PC-9 (cell line): ENCODE measurements at places on chromosomes 2 and 18. TPM values are rescaled to one million over a fixed set of nuclear protein-coding genes. Genes with fewer than 3 reads are reported as not detected.
A peak's percentile ranks its signal among the peaks of the same experiment; 100 is the strongest.

The FAM228A gene
- not detected in 2 replicates for total RNA-seq

DNA sequence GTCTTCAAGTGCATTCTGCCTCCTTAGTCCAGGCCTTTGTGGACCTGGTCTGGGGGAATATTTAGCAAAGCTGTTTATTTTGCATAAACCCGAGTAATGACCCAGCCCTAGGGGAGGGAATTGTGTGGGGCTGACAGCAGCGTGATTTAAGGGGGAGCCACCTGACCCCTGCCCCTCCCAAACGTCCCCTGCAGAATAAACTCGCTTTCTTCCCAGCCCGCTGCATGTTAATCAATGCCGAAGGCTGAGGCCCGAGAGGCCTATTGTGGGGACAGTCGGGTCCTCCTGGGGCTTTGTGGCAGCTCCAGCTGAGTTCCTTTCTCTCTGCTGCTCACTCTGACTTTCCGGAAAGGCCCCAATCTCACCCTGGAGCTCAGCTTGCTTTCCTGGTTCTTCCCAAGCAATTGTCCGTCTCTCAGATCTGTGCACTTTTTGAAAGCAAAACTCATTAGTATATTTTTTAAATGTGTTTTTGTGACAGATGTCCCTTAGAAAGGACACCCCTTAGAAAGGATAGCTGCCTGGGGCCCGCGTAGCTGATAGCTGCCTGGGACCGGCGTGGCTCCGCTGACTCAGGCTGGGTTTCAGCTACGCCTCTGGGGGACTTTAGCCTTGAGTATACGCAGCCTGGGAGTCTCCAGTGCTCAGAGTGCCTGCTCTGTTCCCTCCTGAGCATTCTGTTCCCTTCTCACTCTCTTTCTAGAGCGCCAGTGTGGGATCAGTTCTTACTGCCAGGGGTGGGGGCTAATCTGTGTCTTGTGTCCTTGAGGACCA is 158.3 kb downstream of the GLI2 start:
- DNase-seq: no peak

GRCh38 chr2:231479455-231479854 is 15.2 kb upstream of the NCL start:
- DNase-seq: no peak

DNA sequence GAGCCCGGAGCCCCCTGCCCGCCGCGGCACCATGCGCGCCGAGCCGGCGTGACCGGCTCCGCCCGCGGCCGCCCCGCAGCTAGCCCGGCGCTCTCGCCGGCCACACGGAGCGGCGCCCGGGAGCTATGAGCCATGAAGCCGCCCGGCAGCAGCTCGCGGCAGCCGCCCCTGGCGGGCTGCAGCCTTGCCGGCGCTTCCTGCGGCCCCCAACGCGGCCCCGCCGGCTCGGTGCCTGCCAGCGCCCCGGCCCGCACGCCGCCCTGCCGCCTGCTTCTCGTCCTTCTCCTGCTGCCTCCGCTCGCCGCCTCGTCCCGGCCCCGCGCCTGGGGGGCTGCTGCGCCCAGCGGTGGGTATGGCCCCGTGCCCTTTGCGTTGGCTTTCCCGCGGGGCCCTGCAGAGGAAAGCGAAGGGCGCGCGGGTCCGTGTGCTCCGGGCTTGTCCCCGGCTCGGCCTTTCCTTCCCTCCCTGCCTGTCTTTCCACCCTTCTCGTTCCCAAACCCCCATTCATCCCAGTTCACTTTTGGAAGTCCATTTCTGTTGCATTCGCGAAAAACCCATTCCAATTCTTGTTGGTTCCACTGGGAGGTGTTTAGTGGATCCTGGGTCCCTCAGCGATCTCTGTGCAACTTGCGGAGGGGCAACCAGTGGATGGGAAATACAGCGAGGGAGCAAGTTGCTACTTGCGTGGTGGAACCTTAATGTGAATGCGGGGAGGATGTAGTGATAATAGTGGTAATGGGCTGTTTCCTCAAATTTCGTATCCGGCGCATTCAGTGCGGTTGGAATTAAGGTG is 599 bp downstream of the ADAM23 start:
- peak; percentile 20 for DNase-seq

GRCh38 chr2:220959391-220959802 is 612.7 kb downstream of the EPHA4 start:
- DNase-seq: no peak

GRCh38 chr2:74142340-74142739 is 5.4 kb downstream of the BOLA3 start:
- no peak for DNase-seq

- peak; percentile 0 for DNase-seq
Measured at GRCh38 chr18:65415098-65415497, 335.7 kb upstream of the CDH7 start.

- DNase-seq: no peak
Measured at GRCh38 chr2:96409820-96410164, 74.2 kb downstream of the NCAPH start.
